DMS 273 treated with DMSO at 0.1 percent for 48 hours (cell line): ENCODE measurements at places on chromosomes 12 and 14.

DNA sequence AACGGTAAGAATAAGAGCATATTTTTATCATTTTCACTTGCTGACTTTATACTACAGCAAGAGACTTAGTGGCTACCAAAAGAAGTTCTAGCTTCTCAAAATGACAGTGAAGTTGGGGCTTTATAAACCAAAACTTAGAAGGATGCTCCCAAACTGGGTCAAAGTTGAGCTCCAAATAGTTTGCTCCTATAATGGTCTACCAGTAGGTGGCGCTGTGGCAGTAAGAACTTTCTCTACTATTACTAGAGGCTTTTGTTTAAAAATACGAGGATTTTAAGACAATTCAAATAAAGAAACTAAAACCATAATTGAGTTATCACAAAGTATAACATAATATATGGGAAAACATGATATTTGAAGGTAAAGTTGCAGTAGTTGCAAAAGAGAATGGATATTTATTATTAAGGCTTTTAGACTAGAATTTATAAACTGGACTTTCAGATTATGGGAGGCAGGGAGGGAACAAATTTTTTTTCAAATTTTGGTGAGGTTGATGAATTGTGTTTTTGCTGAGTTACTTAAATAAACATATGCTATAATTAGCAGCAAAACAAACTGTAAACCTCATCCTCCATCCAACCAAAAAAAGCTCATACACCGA lies 75.0 kb downstream of the TGFB3 start:
- no peak for DNase-seq

- DNase-seq: no peak
These were observed 236.0 kb downstream of the BCL11B start for GRCh38 chr14:99035712-99036610.

GRCh38 chr12:60279221-60279620 lies 683.4 kb downstream of the SLC16A7 start:
- DNase-seq: no peak

DNA sequence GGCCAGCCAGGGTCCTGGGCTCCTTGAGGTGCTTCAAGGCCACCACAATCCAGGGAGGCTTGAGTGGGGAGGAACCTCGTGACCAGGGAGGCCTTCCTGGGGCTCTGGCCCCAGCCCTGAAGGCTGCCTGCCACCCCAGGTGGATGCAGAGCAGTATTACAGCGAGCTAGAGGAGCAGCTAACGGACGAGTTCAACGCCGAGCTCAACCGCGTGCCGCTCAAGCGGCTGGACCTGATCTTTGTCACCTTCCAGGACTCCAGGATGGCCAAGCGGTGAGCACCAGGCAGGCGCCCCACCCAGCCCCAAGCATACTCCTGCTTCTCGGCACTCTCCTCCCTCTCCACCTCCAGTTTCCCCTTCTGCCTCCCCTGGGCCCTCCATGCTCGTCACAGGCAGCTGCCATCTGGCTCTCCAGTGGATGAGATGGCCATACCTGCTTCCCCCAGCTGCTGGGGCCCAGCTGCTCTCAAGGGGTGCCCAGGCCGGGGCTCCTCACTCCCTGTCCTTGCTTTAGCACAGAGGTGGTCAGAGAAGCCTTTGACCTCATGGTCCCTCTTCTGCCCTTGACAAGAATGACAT lies 30.6 kb downstream of the NGB start:
- DNase-seq: peak; percentile 37

DNA sequence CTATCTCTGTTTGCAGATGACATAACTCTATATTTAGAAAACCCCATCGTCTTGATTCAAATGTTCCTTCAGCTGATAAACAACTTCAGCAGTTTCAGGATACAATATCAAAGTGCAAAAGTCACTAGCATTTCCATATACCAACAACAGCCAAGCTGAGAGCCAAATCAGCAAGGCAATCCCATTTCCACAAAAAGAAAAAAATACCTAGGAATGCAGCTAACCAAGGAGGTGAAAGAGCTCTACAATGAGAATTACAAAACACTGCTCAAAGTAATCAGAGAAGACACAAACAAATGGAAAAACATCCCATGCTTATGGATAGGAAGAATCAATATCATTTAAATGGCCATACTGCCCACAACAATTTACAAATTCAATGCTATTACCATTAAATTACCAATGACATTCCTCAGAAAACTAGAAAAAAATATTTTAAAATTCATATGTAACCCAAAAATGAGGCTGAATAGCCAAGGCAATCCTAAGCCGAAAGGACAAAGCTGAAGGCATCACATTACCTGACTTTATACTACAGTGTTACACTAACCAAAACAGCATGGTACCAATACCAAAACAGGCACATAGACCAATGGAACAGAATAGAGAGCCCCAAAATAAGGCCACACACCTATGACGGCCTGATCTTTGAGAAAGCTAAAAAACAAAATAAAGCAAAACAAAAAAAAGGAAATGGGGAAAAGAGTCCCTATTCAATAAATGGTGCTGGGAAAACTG lies 901.7 kb downstream of the LRFN5 start:
- no peak for DNase-seq

DNA sequence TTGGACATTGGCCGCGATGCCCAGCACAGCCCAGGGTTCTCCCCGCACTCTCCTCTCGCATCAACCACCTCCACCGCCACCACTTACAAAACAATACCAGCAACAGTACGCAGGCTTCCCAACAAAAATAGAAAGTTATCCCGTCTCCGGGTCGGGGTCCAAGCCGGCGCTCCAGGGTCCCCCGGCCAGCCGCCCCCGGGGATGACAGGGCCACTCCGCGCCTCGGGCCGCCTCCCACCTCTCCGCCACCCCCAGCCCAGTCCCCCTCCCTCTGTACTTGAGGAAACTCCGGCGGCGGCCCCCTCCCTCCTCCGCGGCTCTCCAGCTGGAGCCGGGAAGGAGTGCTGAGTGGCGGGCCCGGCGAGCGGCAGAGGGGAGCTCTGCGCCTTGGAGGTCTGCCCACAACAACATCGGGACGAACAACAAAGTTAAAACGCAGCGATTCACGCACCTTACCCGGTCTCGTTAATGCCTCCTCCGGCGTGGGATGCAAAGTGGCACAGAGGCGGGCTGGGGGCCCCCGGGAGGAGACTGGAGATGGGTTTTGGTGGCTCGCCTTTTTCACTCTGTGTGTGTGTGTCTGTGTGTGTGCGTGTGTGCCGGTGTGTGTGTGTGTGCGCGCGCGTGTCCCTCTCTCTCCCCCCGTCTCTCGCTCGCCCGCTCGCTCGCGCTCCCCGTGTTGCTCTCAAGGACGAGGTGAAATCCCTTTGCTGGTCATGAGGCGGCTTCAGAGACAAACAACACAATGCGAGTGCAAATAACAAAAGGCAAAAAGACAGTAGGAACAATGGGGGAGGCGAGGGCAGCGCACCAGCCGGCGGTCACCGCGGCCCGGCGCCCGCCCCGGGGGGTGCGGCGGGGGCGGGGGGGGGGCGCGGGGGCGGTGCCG lies 386.8 kb downstream of the BCAT1 start:
- no peak for DNase-seq

DNA sequence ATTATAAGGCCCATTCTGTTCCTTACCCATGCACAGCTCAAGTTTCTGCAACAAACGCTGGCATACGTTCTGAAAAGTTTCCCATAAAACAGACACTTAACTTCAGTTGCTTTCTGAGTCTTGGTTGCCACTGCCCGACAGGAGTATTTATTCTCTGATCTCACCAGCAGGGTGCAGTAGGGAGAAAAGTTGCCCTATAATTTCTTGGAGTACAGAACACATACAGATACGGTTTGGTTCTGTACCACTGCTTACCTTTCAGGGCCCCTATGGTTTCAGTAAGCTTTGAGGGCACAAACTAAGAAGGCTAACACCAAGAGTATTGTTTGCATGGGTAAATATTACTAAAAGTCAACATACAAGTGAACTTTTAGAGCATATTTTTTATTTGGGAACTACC lies 77.9 kb downstream of the SPATA7 start:
- no peak for DNase-seq

DNA sequence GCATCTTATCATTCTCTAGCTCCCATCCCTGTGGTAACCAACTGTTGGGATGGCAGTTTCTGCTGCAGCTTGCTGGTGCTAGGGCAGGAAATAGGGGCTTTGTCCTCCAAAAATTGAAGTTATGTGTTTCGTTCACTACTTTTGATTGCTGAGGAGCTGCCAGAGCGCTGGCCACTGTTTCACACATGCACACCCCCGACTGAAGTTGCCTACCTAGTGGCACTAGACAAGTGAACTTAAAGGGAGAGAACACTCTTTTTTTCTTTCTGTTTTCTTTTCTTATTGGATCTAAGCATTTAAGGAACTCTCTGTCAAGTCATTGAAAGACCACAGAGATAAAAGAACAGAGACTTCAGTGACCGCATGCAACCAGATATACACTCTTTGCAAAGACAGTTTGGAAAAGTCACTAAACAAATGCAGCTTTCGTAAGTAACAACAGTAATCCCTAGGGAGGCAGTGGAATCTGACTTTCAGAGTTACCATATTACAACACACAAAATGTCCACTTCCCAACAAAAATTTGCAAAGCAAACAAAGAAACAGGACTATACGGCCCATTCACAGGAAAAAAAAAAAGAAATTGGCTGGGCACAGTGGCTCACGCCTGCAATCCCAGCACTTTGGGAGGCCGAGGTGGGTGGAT lies 12.0 kb downstream of the TFCP2 start:
- no peak for DNase-seq

DNA sequence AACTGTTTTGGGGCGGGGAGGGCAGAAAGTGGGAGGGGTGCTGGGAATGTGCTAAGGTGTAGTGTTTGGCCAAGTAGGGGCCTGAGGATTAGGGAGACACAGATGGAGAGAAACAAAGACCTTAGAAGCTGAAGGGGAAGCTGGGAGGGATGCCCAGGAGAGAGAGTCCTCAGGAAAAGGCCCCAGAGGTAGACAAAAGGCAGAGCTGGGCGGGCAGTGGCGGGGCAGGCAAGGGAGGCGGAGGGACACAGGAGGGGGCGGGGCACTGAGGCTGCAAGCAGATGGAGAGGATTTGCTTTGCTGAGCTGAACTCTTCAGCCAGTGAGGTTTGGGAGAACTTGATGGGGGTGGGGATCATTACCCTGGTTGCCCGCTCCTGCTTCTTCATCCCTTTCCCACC lies 2.8 kb downstream of the PTMS start:
- peak; percentile 52 for DNase-seq

GRCh38 chr12:93789767-93790166 lies 112.6 kb downstream of the CRADD start:
- no peak for DNase-seq

DNA sequence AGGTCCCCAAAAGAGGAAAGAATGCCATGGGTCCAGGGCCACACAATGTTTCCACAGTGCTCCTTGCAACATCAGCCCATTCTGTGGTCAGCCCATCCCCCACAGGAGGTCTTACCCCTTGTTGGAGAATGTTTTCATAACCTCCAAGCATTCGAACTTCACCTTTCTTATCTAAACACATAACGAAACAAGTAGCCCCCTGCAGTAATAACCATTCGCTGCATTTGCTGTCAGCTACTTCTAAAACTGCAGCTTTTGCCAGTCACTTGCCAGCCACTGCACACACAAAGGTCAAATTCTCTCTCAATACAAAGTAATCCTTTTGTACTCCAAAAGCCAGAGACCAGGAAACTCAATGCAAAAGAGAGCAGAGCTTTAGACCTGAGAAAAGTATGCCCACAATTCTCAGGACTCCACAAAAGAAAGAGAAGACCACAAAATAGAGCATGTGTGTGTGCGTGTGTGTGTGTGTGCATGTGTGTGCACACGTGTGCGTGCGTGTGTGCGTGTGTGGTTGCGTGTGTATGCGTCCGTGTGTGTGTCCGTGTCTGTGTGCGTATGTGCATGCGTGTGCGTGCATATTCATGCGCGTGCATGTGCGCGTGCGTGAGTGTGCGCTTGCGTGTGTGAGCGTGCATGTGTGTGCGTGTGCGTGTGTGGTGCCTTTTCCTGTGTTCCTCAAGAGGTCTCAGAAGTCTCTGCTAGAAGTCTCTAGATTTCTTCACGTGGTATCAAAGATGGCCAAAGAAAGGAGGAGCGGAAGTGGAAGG lies 31.7 kb upstream of the NINJ2 start:
- no peak for DNase-seq

DNA sequence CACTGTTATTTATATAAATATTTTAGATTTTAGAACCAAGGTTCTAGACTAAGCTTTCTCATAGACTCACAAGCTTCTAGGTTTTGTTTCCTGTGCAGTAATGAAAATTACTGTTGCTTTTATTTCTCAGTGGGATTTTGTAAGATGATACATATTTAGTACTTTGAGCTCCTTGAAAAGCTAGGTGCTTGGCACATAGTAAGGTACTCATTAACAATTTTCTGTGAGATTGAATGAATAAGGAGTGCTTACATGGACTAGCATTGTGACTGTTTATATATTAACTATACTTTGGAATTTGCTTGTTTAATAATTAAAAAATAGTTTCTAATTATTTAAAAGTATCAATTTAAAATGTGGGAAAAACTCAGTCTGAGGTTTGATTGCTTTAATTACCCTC lies 85.7 kb downstream of the MIA2 start:
- DNase-seq: no peak

DNA sequence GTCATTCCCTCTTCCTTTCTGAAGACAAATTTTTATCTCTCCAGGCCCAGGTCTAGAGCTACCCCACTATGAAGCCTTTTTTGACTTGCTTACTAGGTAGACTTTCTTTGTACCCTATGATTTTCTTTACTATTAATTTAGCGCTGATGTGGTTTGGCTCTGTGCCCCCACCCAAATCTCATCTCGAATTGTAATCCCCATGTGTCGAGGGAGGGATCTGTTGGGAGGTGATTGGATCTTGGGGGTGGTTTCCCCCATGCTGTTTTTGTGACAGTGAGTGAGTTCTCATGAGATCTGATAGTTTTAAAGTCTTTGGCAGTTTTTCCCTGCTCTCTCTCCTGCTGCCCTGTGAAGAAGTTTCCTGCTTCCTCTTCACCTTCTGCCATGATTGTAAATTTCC lies 118.1 kb downstream of the SLC38A1 start:
- DNase-seq: no peak

GRCh38 chr12:47551426-47551851 lies 154.4 kb downstream of the RPAP3 start:
- DNase-seq: peak; percentile 4

DNA sequence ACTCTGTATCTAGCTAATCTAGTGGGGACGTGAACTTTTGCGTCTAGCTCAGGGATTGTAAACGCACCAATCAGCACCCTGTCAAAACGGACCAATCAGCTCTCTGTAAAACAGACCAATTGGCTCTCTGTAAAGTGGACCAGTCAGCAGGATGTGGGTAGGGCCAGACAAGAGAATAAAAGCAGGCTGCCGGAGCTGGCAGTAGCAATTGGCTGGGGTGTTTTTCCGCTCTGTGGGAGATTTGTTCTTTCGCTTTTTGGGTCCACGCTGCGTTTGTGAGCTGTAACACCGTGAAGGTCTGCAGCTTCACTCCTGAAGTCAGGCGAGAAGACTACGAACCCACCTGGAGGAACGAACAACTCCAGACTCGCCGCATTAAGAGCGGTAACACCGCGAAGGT lies 76.5 kb downstream of the SPRING1 start:
- no peak for DNase-seq

- no peak for DNase-seq
These were observed 102.2 kb downstream of the TMX1 start for GRCh38 chr14:51342226-51342625.

GRCh38 chr14:90726656-90727055 lies 89.6 kb downstream of the TTC7B start:
- DNase-seq: no peak
